Astrocyte (in vitro differentiated cells and primary cell): ENCODE measurements at places on chromosomes 7 and 10.

- no peak for DNase-seq
- no peak overlapping the region for H3K4me3 ChIP-seq
- peaks cover 2% of the 10 kb centered on the region for H3K27me3 ChIP-seq
Observed at GRCh38 chr10:44437840-44438511, 53.1 kb upstream of the CXCL12 start.

- no peak overlapping the region for H3K4me3 ChIP-seq
- no peaks in the 10 kb centered on the region for H3K36me3 ChIP-seq
- no peaks in the 10 kb centered on the region for H3K27me3 ChIP-seq
- H3K4me1 ChIP-seq = no peaks in the 10 kb centered on the region
- no peak overlapping the region for H3K27ac ChIP-seq
- no peak for DNase-seq
Observed at GRCh38 chr10:75013007-75013406, 98.4 kb upstream of the SAMD8 start.

- no peak overlapping the region for H3K4me3 ChIP-seq
- peak overlapping the region; percentile 93 for H3K27ac ChIP-seq
- H3K27me3 ChIP-seq = no peaks in the 10 kb centered on the region
- peak; percentile 99 for DNase-seq
- peaks cover 34% of the 10 kb centered on the region for H3K4me1 ChIP-seq
Observed at GRCh38 chr10:52318822-52319464, 4.9 kb downstream of the DKK1 start.

GRCh38 chr7:139034855-139035585 is 822 bp downstream of the ZC3HAV1L start:
- H3K27ac ChIP-seq = peak overlapping the region; percentile 71
- H3K4me3 ChIP-seq = peak overlapping the region; percentile 76
- peak; percentile 28 for DNase-seq
- peaks cover 12% of the 10 kb centered on the region for H3K4me1 ChIP-seq

- no peak overlapping the region for H3K4me3 ChIP-seq
- H3K27ac ChIP-seq = no peak overlapping the region
- no peaks in the 10 kb centered on the region for H3K36me3 ChIP-seq
- H3K27me3 ChIP-seq = peaks cover 21% of the 10 kb centered on the region
- H3K4me1 ChIP-seq = peaks cover 3% of the 10 kb centered on the region
- DNase-seq = no peak
Observed at GRCh38 chr10:71372882-71373495, 23.7 kb upstream of the CDH23 start.

DNA sequence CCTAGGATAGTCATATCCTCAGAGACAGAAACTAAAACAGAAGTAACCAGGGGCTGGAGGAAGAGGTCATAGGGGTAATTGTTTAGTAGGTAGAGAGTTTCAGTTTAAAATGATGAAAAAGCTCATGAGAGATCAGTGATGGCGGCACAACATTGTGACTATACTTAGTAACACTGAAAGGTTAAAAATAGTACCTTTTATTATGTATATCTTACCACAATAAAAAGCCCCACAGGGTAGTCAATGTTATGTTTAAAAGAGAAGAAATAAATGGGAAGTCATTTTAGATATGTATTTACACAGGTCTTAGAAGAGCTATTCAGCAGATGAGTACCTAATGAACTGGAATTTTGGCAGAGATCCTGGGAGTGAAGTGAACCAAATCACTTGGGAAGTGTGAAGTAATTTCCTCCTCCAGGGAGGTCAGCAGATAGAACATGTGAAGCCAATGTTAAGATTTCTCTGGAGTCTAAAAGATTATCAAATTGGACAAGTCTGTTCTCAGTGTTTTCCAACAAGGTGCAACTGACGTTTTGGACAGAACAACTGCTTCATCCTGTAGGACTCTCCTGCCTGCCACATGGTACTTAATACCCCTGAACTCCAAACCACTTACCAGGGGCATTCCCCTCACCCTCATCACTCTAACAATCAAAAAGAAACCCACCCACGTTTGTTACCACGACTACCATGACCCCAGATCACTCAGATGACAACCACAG is 6.4 kb downstream of the CDCA7L start:
- H3K4me1 ChIP-seq = peaks cover 17% of the 10 kb centered on the region
- H3K36me3 ChIP-seq = no peaks in the 10 kb centered on the region
- peak overlapping the region; percentile 21 for H3K27ac ChIP-seq
- H3K27me3 ChIP-seq = no peaks in the 10 kb centered on the region

- H3K4me1 ChIP-seq = no peaks in the 10 kb centered on the region
- DNase-seq = peak; percentile 21
- H3K36me3 ChIP-seq = no peaks in the 10 kb centered on the region
- no peak overlapping the region for H3K27ac ChIP-seq
Observed at GRCh38 chr10:117492504-117492903, 50.0 kb upstream of the EMX2 start.

DNA sequence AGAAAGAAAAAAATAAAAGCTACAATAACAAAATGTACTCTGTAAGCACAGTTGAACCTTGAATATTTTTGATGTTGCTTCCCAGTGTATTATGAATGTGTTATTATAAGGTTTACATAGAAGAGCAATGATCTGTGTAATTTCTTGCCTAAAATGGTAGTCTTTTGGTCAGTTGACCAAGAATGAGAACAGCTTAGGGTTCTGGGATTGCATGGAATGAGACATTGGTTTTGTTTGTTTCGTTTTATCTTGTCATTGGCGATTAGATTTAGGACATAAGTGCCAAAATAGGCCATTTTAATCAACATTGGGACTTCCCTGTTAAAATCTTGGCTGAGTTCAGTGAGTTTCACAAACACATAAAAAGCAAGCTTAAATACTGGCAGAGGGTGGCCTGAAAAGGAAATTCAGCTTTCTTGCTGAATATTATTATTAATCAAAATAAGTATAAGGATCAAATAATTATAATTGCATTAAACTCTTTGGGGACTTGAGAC is 49.1 kb upstream of the GLCCI1 start:
- DNase-seq = no peak
- H3K27ac ChIP-seq = no peak overlapping the region

DNA sequence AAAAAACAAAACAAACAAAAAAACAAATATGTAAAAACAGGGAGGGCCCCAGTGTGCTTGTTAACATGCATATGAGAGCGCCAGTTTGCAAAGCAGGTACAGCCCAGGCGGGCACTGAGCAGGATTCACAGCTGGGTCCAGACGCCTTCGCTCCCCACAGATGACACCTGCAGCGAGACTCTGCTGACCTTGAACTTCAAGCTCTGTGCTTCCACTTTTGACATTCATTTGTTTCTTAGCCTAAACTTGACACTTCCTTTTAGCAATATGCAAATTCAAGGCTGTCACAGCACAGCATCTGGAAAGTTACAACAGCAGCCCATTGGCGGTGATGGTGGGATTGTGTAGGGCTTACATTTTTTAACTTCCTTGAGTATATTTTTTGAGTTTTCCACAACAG is 88.8 kb upstream of the TNS3 start:
- H3K36me3 ChIP-seq = no peaks in the 10 kb centered on the region
- no peak overlapping the region for H3K4me3 ChIP-seq
- no peak overlapping the region for H3K27ac ChIP-seq
- DNase-seq = no peak

DNA sequence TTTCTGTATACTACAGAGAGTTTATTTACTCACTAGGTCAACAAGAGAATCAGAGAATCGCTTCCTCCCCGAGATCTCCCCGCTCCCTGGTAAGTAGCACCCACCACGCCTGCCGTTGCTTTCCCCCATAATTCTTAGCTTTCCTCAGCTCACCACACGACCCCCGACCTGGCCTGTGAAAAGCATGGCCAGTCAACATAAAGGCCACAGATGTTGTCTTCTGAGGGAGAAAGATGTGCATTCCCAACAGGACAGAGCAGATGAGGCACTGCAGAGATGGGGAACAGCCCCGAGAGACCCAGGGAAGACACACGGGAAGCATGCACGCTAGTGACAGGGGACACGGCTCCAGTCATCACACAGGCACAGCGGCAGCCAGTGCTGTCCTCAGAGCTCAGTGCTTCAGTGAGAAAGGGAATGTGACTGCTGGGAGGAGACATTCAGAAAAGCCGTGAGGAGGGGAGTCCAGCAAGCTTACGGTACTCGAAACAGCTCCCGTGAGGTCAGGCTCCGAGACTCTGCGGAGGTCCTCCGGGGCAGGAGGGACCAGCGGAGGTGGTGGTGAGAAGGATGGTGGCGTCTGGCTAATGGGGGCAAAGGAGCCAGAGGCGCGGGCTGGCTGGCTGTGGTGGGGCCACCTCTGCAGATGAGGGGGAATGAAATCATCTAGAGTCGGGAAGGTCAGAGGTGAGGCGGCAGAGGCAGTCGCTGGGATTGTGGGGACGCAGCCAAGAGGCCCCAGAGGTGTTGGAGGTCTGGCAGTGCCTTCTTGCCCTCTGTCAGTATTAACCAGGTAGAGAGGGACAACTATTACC is 123.4 kb upstream of the PDLIM1 start:
- peaks cover 22% of the 10 kb centered on the region for H3K27me3 ChIP-seq
- H3K36me3 ChIP-seq = no peaks in the 10 kb centered on the region
- no peak overlapping the region for H3K27ac ChIP-seq
- DNase-seq = no peak
- no peak overlapping the region for H3K4me3 ChIP-seq

GRCh38 chr7:43141091-43141490 is 28.6 kb downstream of the HECW1 start:
- H3K4me3 ChIP-seq = no peak overlapping the region
- H3K4me1 ChIP-seq = peaks cover 29% of the 10 kb centered on the region
- H3K36me3 ChIP-seq = no peaks in the 10 kb centered on the region
- no peak overlapping the region for H3K27ac ChIP-seq

DNA sequence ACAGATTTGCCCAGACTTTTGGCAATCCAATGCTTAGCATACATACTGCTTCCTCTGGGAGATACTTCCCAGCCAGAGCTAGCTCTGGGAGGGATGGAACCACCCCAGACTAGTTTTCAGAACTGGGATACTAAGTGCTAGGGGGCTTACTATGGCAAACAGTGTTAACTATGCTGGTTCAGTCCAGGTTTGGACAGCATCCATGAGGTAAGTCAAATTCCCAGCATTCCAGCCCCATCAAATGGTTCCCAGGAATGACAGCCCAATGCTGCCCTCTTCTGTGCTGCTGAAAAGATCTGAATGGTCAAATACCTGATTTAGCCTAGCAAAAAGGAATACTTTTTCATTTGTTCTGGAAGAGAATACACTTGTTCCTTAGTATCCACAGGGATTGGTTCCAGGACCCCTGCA is 141.7 kb upstream of the CCDC6 start:
- DNase-seq = peak; percentile 42
- no peak overlapping the region for H3K27ac ChIP-seq
- no peaks in the 10 kb centered on the region for H3K27me3 ChIP-seq
- H3K4me3 ChIP-seq = no peak overlapping the region
- H3K36me3 ChIP-seq = no peaks in the 10 kb centered on the region

GRCh38 chr7:84412161-84412969 is 217.8 kb upstream of the SEMA3A start:
- peak overlapping the region; percentile 97 for H3K27ac ChIP-seq
- H3K4me3 ChIP-seq = peak overlapping the region; percentile 14
- no peaks in the 10 kb centered on the region for H3K36me3 ChIP-seq
- no peaks in the 10 kb centered on the region for H3K27me3 ChIP-seq
- peak; percentile 97 for DNase-seq

DNA sequence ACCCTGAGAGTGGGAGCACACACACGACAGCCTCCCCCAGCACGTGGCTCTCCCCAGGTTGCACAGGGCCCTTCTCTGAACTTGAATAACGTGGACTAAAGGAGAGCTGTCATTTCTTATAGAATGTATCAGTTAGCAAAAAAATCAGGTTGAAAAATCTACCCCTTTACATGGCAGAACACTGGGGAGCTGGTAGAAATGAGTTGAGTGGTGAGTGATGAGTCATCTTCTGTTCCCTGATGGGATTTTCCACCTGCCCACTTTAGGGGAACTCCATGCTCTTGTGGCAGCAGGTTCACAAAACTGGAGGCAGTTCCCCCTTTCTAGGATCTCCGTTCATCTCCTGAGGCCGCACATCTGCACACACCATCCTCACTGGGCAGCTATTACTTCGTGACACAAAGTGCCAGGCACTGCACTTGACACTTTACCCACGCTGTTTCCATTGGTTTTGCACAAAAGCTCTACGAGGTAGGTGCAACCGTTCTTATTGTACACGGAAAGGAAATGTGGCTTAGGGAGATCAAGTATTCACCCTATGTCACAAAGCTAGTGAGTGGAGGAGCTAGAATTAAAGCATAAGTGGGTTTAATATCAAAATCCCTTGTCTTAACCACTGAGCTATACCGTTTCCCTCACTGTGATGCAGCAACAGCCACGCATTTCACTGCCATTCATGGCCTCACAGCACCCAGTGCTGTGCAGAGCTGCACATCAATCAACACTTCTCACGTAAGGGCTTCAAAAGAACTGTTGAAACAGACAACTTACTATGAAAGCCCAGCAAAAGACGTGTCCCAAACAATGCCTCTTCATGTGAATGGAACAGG is 80.2 kb downstream of the RNF216 start:
- no peak for DNase-seq
- peaks cover 41% of the 10 kb centered on the region for H3K4me1 ChIP-seq
- peak overlapping the region; percentile 9 for H3K27ac ChIP-seq
- no peak overlapping the region for H3K4me3 ChIP-seq
- peaks cover 15% of the 10 kb centered on the region for H3K36me3 ChIP-seq

DNA sequence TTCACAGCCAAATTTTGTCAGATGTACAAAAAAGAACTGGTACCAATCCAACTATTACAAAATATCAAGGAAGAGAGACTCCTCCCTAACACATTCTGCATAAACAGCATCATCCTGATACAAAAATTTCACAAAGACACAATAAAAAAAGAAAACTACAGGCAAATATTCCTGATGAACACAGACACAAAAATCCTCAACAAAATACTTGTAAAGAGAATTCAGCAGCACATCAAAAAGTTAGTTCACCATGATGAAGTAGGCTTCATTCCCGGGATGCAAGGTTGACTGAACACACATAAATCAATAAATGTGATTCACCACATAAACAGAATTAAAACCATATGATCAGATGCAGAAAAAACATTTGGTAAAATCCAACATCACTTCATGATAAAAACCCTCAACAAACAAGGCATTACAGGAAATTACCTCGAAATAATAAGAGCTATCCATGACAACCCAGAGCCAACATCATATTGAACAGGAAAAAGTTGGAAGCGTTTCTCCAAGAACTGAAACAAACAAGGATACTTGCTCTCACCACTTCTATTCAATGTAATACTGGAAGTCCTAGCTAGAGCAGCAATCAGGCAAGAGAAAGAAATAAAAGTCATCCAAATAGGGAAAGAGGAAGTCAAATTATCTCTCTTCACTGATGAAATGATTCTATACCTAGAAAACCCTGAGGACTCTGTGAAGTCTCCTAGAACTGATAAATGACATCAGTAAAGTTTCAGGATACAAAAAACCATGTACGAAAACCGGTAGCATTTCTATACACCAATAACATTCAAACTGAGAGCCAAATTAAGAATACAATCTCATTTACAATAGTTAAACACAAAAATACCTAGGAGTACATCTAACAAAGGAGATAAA is 223.1 kb downstream of the REEP3 start:
- no peaks in the 10 kb centered on the region for H3K4me1 ChIP-seq
- H3K4me3 ChIP-seq = no peak overlapping the region
- no peak overlapping the region for H3K27ac ChIP-seq
- peak; percentile 62 for DNase-seq
- H3K27me3 ChIP-seq = no peaks in the 10 kb centered on the region

- H3K27me3 ChIP-seq = no peaks in the 10 kb centered on the region
- DNase-seq = no peak
- H3K36me3 ChIP-seq = peaks cover 15% of the 10 kb centered on the region
- no peaks in the 10 kb centered on the region for H3K4me1 ChIP-seq
- no peak overlapping the region for H3K27ac ChIP-seq
Observed at GRCh38 chr7:77664715-77665114, 31.5 kb upstream of the RSBN1L start.
